Hematopoietic multipotent progenitor cell treated with erythropoietin and hydrocortisone succinate and interleukin-3 and kit ligand, for 17 days (in vitro differentiated cells): ENCODE measurements at places on chromosomes 5 and 9.

DNA sequence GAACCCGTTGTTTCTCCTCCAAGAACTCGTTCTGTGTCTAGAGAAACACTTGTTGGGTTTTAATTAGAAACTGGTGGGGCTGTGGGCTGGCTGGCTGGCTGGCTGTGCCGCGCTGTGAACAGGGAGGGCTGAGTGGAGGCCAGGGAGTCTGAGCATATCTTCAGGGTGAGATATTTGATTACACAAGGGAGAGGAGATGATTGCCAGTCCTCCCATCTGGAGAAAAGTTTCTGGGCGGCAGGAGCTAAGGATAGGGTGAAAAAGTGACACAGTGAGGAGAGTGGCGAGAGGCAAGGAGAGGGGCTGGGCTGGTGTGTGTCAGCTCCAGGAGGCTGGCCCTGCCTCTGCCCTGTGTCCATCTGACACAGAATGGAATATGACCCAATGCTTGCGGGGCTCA is 63.0 kb downstream of the GDNF start:
- no peak for DNase-seq

GRCh38 chr9:78289474-78289873 is 7.5 kb upstream of the PSAT1 start:
- DNase-seq = no peak

GRCh38 chr5:24264547-24264946 is 380.2 kb downstream of the CDH10 start:
- DNase-seq = no peak

- no peak for DNase-seq
Observed at GRCh38 chr5:123882319-123882964, 370.5 kb downstream of the CSNK1G3 start.

GRCh38 chr5:171848006-171848405 is 62.4 kb downstream of the SMIM23 start:
- DNase-seq = no peak

DNA sequence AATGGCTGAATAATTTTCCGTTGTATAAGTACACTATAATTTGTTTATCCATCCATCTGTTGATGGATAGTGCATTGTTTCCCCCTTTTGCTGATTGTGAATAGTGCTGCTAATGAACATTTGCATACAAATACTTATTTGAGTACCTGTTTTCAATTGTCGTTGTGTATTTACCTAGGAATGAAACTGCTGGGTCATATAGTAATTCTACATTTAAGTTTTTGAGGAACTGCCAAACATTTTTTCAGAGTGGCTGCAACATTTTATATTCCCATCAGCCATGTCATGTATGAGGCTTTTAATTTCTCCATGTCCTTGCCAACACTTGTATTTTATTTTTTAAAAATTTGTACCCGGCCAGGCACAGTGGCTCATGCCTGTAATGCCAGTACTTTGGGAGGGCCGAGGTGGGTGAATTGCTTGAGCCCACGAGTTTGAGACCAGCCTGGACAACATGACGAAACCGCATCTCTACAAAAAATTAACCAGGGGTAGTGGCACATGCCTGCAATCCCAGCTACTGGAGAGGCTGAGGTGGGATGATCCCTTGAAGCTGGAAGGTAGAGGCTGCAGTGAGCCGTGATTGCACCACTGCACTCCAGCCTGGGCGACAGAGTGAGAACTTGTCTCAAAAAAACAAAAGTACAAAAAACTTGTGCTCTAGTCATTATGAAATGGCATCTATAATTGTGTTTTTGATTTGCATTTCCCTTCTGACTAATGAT is 2.2 kb upstream of the ANXA6 start:
- DNase-seq = no peak

DNA sequence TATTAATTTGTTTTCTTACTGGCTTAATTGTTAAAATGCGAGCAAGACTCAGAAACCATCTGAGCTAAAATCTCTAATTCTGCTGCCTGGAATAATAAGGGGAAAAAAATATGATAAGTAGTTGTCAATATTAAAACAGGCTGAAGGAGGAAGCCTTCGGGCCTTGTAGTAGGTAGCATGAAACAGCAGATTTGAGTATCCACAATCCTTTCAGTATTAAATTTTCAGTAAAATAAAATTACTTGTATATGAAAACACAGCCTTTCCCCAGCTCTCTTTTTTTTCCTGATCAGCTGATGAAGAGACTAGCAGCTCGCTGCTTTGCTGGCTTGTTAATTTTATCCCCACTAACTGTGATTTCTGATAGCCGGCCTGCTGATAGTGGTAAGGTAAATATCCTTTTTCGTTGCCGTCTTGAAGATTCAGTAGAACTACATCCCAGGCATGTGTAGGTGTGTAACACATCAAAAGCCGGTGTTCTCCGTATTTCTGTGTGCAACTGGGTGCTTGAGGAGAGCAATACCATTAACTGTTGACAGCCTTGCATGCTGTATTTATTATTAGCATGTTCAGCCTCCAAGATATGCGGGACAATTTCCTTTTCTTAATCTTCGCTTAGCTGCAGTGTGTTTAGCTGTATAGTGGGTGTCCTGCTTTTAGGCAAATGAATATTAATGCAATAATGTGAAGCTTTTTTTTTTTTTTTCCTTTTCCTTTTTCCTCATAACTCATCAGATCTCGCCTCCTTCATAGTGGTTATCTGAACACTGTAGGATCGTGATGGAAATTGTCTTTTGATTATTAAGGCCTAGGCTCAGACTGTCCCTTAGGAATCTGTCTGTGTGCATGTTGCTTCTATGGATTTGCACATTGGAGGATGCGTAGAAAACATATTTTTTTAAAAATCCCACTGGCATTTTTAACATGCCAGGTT is 144.6 kb downstream of the SMARCA2 start:
- no peak for DNase-seq

- no peak for DNase-seq
Observed at GRCh38 chr5:55572020-55572419, 37.3 kb upstream of the PLPP1 start.

DNA sequence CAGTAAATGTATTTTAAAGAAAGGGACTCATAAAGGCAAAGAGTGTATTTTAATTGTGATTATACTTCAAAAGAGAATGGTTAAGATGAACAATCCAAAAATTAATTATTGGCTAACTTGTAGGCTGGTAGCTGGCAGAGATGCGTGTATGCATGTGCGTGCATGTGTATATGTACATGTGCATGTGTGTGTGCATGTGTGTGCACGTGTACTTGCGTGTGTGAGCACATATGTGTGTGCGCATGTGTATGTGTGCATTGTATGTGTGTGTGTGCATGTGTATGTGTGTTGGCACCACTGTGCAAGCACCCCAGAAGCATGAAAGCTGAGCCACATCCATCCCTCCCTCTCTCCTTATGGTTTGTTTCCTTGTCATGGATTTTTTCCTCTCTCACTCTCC is 83.0 kb upstream of the SLC1A3 start:
- DNase-seq = no peak

DNA sequence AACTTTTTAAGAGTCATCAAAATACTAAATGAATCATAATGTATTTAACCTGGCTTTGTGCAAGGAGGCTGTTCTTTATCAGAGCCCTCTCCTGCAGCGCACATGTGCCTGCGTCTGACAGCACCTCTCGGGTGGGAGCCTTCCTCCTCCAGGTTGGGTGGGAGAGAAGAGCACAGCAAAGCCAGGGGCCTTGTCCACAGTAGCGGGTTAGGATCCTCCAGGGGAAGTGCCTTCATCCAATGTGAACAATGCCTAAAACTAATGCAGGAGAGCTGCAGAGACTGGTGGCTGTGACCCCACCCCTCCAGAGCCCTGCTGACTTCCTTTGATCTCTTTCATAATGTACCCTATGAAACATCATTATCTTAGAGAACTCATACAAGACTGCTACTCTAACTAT is 10.2 kb downstream of the UBE2QL1 start:
- no peak for DNase-seq

DNA sequence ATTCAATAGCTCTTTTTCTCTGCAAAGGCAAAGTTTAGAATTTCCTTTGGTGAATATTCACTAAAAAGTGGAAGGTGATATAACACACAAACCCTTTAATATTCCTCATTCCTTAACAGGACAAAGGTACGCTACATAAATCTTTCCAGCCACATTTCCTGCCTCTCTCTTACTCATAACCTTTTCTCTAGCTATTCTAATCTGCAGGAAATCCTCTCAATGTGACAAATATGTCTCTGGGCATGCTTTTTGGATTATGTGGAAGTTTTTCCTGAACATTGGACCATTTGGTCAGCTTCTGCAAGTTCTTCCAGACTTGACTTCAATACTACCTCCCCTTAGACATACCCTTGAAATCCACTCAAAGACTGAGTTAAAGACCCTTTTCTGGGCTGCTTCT is 186.3 kb upstream of the TUSC1 start:
- DNase-seq = no peak

DNA sequence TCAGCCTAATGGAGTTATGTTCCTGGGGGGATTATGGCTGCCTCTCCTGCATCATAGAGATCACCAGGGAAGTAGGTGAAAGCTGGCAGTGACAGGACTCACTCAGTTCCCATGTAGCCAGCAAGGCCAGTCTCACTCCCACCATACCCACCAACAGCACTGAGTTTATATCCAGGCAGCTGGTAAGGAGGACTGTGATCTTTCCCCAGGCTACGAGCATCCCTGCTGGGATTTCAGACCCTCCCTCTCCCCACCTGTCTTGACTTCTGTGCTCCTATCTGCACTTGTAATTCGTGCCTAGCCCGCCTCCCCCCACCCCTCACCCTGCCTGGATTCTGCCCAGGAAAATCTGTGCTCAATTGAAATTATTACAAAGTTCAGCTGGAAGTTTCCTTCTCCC is 499.1 kb upstream of the NUDT12 start:
- DNase-seq = no peak

- DNase-seq = no peak
Observed at GRCh38 chr9:88653406-88653805, 118.4 kb downstream of the NXNL2 start.

GRCh38 chr5:8908055-8908683 is 637.7 kb downstream of the SEMA5A start:
- DNase-seq = peak; percentile 4

- no peak for DNase-seq
Observed at GRCh38 chr9:91103931-91104330, 257.8 kb downstream of the AUH start.

- peak; percentile 26 for DNase-seq
Observed at GRCh38 chr5:144183254-144183889, 12.7 kb downstream of the KCTD16 start.

DNA sequence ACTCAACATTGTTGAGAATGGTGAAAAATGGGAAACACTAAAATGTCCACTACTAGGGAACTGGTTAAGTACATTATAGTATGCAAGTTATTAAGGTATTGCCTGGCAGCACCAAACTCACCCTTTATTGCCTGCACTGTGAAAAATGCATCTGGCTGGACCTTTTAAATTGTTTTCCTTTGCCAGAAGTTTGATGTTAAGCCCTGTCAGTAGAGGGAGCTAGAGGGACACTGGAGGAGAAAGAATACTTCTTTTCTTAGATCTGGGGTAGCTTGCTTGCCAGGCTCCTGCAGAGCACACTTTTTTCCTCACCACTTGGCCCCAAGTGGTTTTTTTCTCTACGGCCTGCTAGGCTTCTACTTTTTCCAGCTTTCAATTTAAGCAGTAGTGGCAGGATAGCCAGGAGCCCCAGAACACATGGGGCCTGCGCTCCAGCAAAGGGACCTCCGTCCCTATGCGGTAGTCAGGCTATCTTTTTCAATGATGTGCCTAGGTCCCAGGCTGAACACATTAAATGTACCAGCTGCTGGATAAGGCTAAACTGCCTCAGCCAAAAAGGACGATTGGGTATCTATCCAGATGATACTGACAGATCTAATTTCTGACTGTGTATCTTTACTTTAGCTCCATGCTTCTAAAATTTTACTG is 8.0 kb upstream of the HABP4 start:
- DNase-seq = peak; percentile 60

- DNase-seq = no peak
Observed at GRCh38 chr5:129508606-129509005, 48.5 kb downstream of the ADAMTS19 start.

- DNase-seq = peak; percentile 18
Observed at GRCh38 chr9:128149951-128150593, 819 bp downstream of the LCN2 start.

GRCh38 chr9:133133681-133134387 is 12.8 kb upstream of the RALGDS start:
- DNase-seq = peak; percentile 80

DNA sequence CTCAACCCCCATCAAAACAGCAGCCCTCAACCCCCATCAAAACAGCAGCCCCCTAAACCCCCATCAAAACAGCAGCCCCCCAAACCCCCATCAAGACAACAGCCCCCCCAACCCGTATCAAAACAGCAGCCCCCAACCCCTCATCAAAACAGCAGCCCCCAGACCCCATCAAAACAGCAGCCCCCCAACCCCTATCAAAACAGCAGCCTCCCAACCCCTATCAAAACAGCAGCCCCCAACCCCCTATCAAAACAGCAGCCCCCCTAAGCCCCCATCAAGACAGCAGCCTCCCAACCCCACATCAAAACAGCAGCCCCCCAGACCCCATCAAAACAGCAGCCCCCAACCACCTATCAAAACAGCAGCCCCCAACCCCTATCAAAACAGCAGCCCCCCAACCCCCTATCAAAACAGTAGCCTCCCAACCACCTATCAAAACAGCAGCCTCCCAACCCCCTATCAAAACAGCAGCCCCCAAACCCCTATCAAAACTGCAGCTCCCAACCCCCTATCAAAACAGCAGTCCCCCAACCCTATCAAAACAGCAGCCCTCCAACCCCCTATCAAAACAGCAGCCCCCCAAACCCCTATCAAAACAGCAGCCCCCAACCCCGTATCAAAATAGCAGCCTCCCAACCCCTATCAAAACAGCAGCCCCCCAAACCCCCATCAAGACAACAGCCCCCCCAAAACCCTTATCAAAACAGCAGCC is 1.2 kb downstream of the TPPP start:
- DNase-seq = no peak

DNA sequence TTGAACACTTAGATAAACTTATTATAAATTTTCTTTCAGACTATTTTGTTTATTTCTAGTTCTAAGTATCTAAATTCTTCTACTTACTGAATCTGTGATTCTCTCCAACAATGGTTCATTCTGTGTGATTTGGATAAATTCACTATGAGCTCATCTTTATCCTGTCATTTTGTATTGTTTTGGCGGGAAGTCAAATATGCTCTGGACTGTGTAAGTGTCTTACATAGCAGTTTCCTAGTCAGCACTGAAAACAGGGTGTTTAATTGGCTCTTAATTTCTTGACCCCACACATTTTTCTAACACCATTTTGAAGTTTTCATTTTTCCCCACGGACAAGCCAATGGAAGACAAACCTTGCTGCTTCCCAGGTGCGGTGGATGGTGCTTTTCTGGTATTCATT is 207.0 kb upstream of the ACO1 start:
- DNase-seq = no peak

DNA sequence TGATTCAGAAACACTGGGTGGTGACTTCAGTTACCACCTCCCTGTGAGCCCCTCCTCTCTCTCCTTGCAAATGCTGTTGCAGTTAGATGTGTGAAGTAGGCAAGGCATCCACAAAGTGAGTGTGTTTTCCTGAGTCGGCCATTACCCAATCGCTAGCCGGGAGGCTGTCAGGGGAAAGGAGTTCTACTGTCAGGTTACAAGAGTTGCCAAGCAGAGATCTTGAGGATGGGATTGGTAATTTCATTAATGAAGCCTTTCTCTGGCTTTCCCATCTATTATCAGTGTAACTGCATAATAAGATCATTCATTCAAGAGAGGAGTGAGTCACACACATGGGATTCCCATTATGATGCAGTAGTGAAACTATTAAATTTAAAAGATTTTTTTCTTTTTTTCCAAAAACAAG is 106.9 kb downstream of the GLDC start:
- no peak for DNase-seq

- DNase-seq = no peak
Observed at GRCh38 chr5:39264528-39264927, 45.2 kb upstream of the FYB1 start.
